ENCODE measurements at places on chromosomes 16 and 17.

DNA sequence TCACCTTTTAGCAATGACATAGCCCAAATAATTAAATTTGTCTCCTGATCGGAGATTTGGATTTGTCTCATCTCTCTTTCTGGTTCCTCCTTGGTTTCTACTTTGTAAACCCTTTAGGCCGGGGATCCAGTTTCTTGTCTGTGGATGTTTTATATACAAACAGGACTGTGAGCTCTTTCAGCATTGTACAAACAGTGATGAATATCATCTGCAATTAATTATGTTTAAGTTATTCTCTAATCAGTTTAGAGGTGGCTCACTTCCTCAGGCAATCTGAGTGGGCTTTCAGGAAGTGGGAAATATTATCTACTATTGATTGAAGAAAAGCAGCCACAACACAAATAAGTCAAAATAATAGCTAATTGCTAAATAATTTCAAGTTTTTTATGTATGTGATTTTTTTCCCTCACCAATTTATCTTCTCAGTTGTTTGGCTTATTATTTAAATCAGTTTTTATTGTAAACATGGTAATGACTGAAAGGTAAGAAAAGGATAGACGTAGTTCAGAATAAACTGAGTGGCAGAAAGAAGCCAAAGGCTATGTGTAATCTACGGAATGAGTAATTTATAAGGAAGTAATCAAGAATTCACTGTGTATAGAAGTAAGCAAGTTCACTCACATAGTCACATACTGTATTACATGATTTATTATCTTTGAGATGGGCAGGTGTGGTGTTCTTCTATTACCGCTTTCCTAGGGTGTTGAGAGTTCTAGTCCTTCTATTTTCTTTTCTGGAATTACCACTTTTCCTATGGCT, 3.4 kb upstream of the ABCC11 start:
- no peak for DNase-seq

DNA sequence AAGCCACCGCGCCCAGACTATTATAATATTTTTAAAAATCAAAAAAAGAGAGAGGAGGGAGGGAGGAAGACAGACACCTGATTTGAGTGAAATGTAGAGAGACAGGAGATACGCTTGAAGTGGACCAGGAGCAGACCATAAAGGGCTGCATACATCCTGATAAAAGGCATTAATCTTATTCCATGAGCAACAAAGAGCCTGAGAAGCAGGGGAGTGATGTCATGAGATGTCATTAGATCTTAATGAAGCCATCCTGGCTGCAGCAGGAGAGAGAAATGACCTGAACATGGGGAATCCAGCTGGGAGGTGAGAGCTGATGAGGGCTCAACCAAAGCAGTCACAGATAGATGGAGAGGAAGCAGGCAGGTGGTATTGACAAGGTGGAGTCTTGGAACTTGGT, 5.2 kb upstream of the HID1 start:
- no peak for DNase-seq

GRCh38 chr17:72775237-72775636, 317.3 kb downstream of the SLC39A11 start:
- DNase-seq: no peak

GRCh38 chr17:30093463-30094147, 23.0 kb upstream of the NSRP1 start:
- no peak for DNase-seq

DNA sequence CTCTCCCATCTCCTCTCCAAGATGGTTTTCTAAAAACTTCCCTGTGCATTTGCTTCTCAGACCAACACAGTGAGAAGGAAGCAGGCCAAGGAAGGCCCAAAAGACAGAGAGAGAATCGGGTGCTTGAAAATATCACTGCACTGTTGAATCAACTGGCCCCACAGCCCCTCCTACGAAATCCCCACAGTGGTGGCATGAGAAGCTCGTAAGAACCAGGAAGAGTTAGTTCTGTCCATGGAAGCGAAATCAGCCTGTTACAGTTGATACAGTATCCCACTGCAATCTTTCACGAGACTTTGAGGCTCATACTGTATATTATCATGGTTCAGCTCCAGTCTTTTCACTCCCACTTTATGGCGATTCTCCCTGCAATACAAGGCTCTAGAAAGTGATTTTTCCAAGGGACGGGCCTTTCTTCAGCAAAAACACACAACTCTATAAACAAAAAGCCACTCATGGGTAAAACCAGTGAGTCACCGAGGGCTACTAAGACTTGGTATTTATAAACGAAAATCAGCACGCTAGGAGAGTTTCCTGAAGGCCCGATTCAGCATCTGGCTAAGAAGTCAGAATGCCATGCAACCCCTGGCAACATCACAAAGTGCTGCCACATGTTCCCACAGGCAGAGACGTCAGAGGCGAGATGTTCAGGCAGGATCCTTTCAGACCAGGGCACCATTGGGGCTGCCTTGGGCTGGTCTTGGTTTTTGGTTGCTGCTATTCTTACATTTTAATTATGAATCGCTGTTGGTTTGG, 185.7 kb downstream of the IRX5 start:
- DNase-seq: no peak

DNA sequence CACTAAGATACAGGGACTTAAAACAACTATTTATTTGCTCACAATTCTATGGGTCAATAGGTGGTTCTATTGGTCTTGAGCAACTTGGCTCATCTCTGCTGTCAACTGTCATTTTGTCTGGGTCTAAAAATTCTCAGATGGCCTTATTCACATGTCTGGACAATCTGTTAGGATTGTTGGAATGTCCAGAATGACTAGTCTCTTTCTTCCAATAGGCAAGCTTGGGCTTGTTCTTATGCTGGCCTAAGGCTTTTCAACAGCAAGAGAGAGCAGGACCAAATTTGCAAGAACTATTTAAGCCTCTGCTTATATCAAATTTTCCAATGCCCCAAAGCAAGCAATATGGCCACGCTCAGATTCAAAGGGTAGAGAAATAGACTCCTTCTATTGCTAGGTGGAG, 240.9 kb downstream of the KIF2B start:
- no peak for DNase-seq

- DNase-seq: no peak
Observed at GRCh38 chr17:80313160-80313829, 52.6 kb downstream of the RNF213 start.

GRCh38 chr17:2455956-2456355, 55.1 kb upstream of the MNT start:
- DNase-seq: no peak

DNA sequence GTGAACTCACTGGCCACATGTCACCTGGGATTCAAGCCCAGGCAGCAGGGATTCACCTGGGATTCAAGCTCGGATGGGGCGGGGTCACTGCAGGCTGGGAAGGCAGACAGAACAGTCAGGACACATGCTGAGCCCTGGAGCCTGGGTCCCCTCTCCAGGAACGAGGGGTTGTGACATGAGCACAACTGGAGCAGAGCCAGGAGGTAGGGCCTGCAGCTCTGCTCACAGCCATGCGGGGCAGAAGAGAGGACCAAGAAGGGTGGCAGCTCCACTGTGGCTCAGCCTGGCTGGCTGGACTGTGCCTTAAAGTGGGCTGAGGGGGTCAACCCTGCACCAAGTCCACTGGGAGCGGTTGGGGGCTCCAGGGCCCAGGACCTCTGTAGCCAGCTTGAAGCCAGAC, 150.1 kb downstream of the RAB11FIP4 start:
- no peak for DNase-seq

DNA sequence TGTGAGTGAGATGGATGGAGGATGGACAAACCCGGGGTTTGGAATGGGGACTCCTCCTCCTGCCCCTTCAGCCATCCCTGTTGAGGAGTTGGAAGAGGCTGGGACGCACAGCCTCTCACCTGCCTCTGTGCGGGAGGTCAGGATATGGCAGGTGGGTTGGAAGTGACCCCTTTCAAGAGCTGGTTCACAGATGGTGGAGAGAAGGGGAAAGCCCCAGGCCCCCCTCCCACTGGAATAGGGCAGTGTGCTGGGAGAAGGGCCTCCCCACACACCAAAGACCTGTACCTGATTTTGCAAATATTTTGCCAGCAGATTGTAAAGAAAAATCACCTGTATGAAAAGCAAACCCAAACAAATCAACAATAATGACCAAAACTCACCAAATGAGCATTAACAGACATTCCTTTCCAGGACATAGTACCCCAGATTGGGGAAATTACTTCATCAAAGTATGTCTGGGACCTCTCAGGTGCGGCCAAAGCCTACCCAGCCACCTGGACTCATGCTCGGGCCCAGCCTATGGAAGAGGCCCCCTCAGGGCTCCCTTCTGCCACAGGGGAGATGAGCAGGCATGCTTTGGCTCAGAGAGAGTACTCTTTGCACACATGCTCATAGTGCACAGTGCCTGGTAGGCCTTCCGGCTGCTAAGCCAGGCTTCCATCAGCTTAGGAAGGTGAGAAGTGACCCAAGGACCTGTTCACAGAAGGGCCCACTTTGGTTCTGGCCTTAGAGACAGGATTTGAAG, 7.8 kb downstream of the SLC47A2 start:
- no peak for DNase-seq

GRCh38 chr17:17849845-17850373, 13.1 kb upstream of the SREBF1 start:
- DNase-seq: peak; percentile 54

DNA sequence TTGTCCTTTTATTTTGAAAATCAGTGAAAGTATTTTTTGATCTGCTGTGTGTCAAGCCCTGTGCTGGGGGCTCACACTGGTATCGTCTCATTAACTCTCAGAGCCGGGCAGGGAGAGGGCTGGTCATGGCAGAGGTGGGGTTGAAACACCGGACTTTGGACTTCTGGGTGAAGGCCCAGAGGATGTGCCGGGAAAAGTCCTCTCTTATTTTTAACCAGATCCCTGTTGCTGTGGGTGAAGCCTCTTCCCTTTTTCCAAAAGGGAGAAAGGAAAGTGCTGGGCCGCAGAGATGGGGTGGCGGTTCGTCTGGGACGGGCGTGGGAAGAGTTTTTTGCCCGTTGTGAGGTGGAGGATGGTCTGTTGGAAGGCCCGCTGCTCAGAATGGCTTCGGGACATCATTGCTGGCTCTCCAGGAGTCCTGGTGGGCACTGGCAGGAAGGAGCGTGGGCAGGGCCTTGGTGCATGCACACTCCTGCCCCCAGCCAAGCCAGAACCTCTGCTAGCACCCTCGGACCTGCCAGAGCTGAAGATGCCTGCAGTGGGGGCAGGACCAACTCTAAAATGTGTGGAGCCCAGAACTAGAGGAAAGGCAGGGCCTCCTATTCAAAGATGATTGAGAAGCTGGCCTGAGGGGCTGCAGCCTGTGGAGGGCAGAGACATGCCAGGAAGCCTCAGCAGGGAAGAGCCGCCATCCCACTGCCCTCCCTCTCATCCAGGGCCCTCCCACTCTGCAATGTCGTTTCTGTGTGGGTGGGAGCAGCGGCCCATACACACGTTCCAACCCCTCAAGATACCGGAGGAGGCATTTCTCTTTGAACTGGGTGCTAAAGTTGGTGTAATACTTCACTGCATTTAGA, 213.2 kb downstream of the CCDC182 start:
- no peak for DNase-seq

GRCh38 chr16:85536073-85536410, 77.1 kb upstream of the GSE1 start:
- DNase-seq: no peak

GRCh38 chr16:57624806-57625500, 3.5 kb upstream of the ADGRG1 start:
- no peak for DNase-seq

DNA sequence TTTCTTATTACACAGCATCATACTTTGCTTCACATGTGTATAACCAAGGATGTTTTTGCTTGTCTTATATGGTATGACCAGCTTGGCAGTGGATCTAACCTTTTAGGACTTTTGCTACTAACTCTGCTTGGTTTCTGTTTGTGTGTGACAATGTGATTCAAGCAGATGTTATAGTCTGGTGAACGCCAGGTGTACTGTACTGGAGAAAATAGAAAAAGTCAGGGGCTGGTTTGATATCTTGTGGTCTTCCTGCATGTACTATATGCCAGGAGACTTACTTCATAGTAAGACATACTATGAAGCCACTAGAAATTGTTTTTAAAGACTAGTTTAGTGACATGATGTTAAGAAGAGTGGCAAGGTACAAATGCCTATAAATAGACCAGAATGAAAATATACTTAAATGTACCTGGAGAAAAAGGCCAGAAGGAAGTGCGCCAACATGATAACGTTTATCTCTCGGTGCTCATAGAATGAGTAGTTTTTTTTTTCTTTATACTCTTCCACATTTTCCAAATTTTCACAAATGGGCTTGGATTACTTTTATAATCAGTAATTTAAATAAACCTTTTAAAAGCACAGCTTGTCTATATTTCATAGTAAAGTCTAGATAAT, 112.3 kb downstream of the PRKCA start:
- no peak for DNase-seq

- DNase-seq: no peak
Observed at GRCh38 chr16:85029981-85030401, 2.4 kb downstream of the KIAA0513 start.

DNA sequence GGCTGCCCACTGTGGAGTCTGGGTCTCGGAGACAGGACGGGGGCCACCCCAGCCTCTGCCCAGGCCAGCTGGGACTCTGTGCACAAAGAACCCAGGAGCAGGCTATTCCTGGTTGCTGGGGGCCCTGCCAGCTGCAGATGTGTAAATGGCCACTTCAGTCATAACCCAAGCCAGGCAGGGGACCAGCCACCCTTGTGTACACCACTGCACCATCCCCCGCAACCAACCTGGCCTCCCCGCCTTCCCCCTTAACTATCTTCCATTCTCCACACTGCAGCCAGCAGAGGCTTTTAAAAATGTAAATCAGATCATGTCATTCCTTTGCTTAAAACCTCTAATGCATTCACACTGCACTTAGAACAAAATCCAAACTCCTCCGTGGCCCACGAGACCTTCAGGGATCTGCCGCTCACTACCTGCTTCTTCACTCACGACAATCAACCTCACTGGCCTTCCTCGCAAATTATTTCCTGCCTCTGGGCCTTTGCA, 28.3 kb downstream of the RTN4RL1 start:
- no peak for DNase-seq

DNA sequence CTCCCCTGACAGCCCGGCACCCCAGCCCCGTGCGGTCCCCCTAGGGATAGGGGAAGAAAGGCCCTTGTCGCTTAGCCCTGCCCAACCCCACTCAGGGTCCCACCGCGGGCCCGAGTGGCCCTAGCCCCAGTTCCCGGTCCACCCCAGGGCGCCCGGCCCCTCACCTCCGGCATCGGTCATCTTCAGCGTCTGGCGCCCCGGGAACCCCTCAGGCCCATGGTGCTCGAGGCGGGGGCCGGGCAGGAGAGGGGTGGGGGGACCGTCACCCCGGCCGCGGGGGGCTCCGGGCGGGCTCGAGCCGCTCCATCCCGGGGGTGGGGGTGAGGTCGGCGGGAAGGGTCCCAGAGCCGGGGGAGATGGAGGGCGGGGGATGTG, 620 bp downstream of the SAMD14 start:
- DNase-seq: no peak

- DNase-seq: no peak
Observed at GRCh38 chr17:55605705-55606487, 94.6 kb upstream of the SMIM36 start.

- DNase-seq: no peak
Observed at GRCh38 chr17:33500151-33500550, 207.1 kb upstream of the ASIC2 start.

GRCh38 chr17:43750153-43750552, 8.4 kb downstream of the SOST start:
- no peak for DNase-seq

Data from stimulated activated CD4-positive, alpha-beta T cell treated with anti-CD3 and anti-CD28 coated beads, Interleukin-4, amount 100 ng/mL, for 1 hour (primary cell).